ENCODE measurements at places on chromosomes 1 and 21.

- peak; percentile 92 for DNase-seq
Observed at GRCh38 chr1:240611619-240612480, at the start of gene GREM2. TSS of gene GREM2 (minus strand) at chr1:240612155. CDS start at chr1:240493475, 118,680 bp downstream.

GRCh38 chr1:58649555-58649954 is 50.3 kb downstream of the MYSM1 start:
- no peak for DNase-seq

- DNase-seq = no peak
Observed at GRCh38 chr1:201349092-201349491, 28.4 kb downstream of the TNNT2 start.

DNA sequence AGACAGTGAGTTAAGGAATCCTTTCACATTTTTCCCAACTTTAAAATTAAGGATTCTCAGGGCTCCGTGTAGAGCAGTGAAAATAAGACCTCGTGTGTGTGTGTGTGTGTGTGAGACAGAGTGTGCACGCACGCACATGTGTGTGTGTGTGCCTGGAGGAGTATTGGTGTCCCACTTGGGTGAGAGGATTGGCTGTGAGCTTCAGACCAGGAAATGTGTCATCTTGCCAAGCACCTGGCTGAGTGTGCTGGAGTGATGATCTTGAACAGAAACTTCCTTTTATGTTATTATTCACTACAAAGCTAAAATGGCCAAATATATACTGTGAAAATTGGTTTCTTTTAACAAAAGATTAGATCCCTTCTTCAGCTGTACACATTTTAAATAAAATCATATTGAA is 35.2 kb upstream of the NTPCR start:
- DNase-seq = no peak

DNA sequence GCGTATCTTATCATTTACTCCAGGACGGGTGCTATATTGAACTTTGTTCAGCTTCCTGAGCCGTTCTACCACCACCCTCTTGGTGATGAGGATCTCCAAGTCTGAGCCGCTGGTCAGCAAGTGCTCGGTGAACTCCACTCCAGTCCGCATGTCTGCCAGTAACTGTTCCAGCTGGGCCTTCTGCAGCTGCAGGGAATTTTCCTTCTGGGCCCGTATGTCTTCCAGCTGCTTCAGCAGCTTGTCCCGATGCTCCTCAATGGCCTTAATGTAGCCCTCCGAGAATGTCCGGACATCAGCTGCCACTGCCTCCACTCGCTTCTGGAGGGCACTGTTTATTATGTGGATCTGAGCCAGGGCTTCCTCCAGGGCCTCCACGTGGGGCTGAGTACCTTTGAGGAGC is 3.4 kb downstream of the TRIM45 start:
- DNase-seq = no peak

- DNase-seq = no peak
Observed at GRCh38 chr1:67166196-67166595, at the start of gene IL23R. TSS of gene IL23R (plus strand) at chr1:67166454. CDS start at chr1:67168121, 1,667 bp downstream.

DNA sequence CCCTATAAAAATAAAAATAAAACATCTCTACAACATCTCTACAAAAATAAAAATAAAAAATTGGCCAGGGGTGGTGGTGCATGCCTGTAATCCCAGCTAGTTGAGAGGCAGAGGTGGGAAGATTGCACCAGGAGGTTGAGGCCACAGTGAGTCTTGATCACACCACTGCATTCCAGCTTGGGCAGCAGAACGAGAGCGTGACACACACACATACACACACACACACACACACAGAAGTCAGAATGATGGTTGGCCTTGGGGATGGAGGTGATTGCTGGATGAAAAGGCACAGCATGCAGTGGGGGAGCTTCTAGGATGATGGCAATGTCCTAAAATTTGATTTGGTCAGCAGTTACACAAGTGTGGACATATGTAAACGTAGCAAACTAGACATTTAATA is 69.7 kb upstream of the SOD1 start:
- DNase-seq = no peak

DNA sequence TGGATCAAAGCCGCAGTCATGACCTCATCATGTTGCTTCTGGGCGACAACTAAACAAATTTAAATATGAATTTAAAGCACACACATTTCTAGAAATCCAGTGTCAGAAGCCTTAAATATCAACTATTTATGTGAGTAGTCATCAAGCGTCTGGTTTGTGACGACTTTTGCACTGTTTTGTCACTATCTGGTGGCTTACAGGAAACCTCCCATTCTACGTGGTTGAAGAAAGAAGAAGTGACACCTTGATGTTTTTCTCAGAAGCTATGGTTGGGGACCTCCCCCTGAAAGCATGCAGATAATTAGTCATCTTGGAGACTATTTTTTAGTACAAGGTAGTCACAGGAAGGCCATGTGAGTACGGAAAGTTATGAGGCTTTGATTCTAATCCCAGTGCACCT is 58.5 kb downstream of the TENT5C start:
- no peak for DNase-seq

DNA sequence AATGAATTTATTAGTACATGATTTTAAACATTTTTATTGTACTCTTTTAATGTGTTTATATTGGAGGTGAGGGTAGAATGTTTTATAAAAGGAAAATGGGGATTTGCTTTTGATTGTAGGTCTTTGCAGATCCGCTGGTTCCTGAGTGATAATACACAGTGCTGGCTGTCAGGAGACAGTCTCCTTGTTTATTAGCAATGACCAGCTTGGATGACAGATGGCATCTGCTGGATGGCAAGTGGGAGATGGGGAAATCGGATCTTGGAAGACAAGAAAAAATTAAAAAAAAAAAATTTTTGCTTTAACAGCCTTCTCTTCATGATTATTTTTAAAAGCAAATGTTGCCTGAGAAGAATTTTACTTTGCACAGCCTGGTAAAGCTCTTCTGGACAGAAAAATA is 4.4 kb upstream of the PHTF1 start:
- DNase-seq = no peak

GRCh38 chr1:91687452-91687851 is 186.8 kb downstream of the CDC7 start:
- no peak for DNase-seq

- DNase-seq = no peak
Observed at GRCh38 chr1:38050397-38051078, 3.9 kb upstream of the POU3F1 start.

DNA sequence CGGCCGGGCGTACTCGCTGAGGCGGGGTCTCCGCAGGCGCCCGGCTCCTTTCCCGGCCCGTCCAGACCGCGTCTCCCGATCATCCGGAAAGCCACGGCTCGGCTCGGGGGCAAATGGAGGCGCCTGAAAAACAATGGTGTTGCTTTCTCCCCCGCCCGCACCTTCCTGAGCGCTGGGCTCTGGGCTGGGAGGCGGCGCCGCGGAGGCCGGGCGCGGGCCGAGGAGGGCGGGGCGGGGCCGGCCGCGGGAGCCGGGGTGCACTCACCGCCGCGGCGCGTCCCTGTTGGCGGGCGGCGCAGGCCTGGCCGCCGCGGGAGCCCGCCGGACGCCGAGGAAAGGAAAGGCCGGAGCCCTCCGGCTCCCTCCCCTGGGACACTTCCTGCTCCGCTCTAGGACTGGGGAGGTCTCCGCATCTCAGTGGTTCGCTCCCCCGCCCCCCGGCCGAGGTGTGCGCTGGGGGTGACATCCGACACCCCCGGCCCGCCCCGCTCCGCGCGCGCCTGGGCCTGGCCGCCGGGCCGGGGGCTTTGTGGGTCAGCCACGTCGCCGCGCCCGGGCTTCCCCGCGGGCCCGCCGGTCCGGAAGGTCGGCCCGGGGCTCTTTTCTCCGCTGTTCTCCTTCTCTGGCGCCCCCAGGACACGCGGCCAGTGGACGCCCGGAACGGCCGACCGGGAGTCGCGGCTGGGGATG is at the start of gene ZNF496:
ZNF496 (minus strand) TSS at position 343 of the 690 bp plus-strand sequence. CDS start 2,289 bp downstream, outside the sequence.
- peak; percentile 95 for DNase-seq

DNA sequence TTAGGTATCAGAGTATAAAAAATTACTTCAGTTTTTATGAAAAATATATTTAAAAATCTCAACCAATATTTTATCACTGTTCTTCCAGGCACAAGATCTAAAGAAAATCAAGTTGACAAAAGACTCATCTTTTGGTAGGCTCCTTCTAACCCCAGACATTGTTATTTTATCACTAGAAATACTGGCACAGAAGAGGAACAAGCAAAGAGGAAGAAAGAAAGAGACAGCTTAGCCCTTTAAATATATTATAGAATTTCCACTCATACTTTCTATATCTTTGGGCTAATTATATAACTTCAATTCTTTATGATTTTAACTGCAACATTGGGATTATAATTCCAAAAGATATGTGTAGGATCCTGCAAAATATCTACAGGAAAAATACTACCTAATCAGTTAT is 32.4 kb downstream of the SPTA1 start:
- no peak for DNase-seq

- DNase-seq = no peak
Observed at GRCh38 chr1:115160728-115161127, 71.4 kb upstream of the TSPAN2 start.

GRCh38 chr1:20819818-20820217 is 32.7 kb upstream of the HP1BP3 start:
- DNase-seq = no peak

DNA sequence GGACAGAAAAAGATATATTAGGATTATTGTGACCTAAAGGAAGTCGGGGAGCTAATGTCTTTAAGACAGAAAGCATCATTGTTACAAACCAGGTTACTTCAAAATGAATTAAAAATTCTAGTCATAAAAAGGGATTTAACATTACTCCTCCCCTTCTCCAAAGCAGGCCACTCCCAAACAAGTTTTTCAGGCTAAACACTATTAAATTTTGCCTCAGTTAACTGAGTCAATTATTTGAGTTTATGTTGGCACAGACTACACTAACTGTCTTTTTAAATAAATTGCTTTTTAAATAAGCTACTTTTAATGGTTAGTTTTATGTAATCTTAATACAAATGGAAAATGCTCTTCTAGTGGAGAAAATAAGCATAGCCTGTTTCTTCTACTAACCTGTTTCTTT is 395.0 kb upstream of the DUSP10 start:
- DNase-seq = no peak

DNA sequence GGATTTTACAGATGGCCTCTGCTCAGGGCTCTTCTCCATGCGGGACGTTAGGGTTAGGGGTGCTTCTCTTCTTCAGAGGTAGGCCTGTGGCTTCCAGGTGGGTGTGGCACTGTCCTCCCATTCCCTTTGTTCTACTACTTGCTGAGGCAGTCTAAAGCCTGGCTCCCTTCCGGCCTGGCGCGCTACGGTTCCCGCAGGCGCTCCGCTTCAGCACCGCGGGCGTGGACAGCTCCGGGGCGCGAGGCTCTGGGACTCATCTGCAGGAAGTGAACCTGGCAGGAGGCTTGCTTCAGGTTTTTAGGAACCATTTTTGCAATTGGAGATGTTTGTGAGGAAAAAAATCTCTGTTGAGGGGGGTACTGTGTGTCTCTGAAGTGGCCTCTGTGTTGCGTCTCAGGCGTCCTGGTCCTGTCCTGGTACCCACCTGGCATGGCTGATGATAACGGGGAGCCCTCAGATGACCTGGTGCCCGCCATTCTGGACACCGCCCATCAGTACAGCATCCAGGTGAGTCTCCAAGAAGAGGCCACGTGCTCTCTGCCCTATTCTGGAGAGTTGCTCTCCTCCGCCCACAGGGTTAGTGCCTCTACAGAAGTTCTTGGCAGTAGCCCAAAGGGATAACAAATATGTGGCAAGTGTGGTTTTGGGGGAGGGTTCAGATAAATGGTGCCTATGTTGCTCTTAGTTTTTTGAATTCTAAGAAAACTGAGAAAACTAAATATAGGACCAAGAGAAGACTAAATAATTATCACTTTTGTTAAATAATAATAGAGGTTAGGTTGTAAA is 1.9 kb downstream of the MANEAL start:
- peak; percentile 65 for DNase-seq

GRCh38 chr1:236746785-236747184 is 48.3 kb upstream of the MTR start:
- DNase-seq = no peak

GRCh38 chr1:165885305-165885694 is 57.9 kb downstream of the UCK2 start:
- no peak for DNase-seq

DNA sequence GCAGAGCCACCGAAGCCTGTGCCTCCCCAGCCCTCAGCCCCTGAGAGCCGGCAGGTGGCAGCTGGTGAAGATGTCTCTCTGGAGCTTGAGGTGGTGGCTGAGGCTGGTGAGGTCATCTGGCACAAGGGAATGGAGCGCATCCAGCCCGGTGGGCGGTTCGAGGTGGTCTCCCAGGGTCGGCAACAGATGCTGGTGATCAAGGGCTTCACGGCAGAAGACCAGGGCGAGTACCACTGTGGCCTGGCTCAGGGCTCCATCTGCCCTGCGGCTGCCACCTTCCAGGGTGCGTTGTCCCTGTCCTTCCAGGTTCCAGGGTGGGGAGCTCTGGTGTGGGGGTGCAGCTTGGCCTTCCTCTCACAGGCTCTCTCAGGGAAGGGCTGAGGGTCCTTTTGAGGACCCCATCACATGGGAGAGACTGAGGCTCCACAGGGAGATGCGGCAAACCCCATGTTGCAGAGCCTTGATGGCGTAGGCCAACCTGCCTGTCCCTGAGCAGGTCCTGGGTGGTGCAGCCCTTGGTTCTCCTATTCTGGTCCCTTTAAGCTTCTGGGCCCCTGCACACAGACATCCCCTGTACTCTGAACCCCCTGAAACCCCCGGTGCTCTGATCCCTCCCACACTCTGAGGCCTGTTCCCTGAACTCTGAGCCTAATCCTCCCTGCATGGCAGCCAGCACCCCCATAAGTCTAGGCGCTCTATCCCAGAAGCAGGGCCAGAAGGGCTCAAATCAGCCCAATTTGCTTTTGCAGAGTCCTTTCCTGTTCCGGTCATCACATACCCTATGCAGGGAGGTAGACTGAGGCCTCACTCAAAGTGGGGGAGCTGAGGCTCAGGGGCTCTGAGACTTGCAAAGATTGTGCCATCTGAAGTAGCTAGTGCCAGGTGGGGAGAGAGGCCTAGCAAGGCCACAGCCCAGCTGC is 88.5 kb downstream of the TRIM11 start:
- no peak for DNase-seq

DNA sequence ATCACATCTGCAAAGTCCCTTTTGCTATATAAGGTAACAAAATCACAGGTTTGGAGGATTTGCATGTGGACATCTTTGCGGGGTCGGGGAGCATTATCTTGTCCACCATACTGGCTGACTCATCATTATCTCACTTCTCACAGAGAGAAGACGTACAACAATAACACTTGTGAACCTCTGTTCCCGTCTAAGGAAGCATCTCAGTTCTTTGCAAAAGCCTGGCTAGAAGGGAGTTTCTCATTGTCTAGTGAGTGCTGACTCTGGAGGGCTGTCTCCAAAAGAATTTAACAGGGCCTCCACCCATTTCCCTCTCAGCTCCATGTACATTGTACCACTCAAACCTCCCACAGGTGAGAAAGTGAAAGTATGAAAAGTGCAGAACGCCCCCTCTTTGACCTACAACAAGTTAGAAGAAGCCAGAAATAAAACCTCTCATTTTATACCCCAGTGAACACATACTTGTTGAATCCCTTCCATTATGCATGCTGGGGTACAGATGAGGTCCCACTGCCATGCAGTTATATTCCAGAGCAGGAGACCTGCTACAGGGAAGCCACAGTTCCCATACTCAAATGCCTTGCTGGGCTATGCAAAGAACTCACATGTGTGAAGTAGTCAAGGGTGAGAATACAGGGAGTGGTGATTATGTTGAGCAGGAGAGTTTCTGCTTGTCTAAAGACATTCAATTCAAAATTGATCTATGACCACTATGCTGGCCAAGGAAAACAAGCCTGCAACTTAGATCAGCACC is 121.7 kb upstream of the PRDX6 start:
- no peak for DNase-seq

- DNase-seq = no peak
Observed at GRCh38 chr1:91559838-91560565, 59.4 kb downstream of the CDC7 start.

- DNase-seq = peak; percentile 88
Observed at GRCh38 chr1:208029381-208030287, 118.7 kb upstream of the CD34 start.

GRCh38 chr1:46137916-46138315 is 5.5 kb upstream of the PIK3R3 start:
- DNase-seq = peak; percentile 46
